ENCODE measurements at places on chromosomes 4 and X.
A peak's percentile ranks its signal among the peaks of the same experiment; 100 is the strongest.

GRCh38 chr4:182449186-182449929 lies 206.2 kb downstream of the TENM3 start:
- peak; percentile 9 for DNase-seq

DNA sequence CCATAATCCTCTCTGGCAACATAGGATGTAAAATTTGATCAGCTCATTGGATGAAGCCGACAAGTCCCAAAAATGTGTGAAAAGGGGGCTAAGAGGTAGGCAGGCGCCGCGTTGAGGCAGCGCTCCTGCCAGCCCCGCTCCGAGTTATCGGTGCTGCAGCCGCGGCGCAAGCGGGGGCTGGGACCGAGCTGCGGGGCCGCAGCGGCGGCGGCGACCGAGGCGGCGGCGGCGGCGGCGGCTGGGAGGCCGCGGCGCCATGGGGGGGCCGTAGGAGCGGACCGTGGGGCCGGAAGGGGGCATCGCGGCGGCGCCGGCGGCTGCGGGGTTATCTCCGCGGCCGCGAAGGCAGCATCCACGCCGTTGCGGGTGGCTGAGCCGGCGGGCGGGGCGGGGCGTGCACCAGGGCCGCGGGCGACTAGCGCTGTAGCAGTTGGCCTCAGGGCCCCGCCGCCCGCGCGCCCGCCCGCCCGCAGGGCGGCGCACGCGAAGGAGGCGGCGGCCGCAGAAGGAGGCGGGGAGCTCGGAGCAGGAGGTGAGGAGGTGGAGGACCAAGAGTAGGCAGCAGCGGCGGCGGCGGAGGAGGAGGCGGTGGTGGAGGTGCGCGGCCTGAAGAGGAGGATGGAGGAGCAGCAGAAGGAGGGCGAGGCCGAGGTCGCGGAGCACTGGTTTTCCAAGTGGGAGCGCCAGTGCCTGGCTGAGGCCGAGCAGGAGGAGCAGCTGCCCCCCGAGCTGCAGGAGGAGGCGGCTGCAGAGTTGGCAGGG lies 126.0 kb upstream of the CXorf66 start:
- DNase-seq, result peak; percentile 4

- no peak for DNase-seq
Measured at GRCh38 chr4:114780205-114780604, 181.6 kb downstream of the UGT8 start.

DNA sequence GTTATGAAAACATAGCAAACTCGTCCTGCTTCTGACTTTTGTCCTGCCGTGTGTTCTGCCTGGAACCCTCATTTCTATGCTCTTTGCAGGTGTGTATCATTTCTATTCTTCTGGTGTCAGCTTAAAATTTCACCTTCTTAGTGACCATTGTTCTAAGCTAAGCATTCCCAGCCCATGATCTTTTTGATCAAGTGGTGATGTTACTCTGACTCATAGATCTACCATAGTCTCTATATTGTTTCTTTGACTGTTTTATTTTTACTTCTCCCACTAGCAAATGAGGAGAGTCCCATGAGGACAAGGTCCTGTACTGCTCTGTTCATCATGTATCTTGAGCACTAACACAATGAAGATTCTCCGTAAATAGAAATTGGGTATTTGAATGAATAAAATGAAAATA lies 14.1 kb upstream of the CXCL6 start:
- DNase-seq, result no peak

GRCh38 chrX:119887721-119888425 lies 7.8 kb upstream of the AKAP14 start:
- peak; percentile 53 for DNase-seq

GRCh38 chr4:183563874-183564273 lies 59.0 kb downstream of the ING2 start:
- DNase-seq, result no peak

DNA sequence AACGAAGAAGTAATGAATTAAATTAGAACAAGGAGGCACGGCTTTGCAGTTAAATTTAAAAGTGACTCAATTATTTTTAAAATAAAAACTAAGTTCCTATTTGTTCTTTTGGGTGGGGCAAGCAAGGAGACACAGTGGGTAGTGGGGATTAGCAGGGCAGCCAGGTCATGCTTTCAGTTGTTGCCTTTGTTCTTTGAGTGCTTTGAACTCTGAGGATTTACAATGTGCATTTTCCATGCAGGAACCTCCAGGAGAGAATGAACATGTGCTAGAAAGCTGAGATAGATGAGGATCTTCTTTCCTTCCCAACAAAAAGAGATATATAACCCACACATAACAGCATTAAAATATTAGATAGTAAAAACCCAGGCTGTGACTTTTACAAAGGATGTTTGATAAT lies 420.4 kb upstream of the CTSO start:
- no peak for DNase-seq

- DNase-seq, result no peak
Measured at GRCh38 chr4:14348506-14348905, 653.8 kb upstream of the CPEB2 start.

- DNase-seq, result no peak
Measured at GRCh38 chrX:46375831-46376230, 169.4 kb downstream of the ZNF674 start.

GRCh38 chr4:82753725-82754410 lies 44.7 kb downstream of the SCD5 start:
- DNase-seq, result no peak

DNA sequence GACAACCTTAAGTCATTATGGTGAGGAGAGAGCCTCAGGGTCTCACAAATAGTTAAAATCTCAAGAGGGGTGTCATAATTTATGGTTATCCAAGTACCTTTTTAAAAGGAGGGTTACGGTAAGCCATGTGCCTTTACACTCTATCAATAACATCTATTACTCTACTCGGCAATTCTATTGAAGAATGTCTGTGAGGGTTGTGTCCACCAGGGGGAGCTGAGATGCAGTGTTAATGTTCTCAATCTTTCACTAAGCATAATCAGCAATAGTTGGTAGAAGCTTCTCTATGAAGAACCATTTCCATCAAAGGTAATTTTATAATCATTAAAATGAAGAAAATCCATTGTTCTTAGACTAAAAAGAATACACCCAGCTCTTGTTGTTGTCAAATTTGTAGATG lies 457.4 kb downstream of the CENPC start:
- DNase-seq, result peak; percentile 41

DNA sequence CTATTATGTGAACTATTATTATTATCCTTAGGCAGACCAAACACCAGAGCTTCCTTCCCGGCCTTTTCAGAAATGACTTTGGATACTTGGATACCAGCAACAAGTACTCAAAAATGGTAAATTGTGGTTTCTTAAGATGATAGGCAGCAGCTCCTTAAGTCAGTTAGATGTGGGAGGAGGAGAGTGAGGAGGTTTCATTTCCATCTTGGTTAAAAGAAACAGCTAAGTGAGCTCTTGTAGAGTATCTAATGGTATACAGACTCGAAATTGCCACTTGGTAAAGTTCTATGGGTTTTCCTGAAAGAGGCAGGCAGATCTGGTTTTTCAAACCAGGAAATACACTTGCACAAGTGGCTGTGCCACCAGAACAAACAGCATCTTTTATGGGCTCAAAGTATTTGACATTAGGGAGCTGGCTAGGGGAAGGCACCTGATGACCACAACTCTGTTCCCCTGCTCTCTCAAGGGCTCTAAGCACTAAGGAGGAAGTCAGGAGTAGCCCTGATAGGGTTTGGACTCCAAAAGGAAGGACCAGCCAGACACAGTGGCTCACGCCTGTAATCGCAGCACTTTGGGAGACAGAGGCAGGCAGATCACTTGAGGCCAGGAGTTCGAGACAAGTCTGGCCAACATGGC lies 130.9 kb downstream of the TMEM164 start:
- DNase-seq, result no peak

GRCh38 chr4:181030961-181031360 lies 1212.2 kb upstream of the TENM3 start:
- no peak for DNase-seq

All from stimulated activated CD4-positive, alpha-beta T cell treated with anti-CD3 and anti-CD28 coated beads, Interleukin-2, amount 100 ng/mL, for 48 hours (primary cell).